ENCODE measurements at places on chromosomes 13 and 19. TPM values are rescaled to one million over a fixed set of nuclear protein-coding genes. Genes with fewer than 3 reads are reported as not detected.

DNA sequence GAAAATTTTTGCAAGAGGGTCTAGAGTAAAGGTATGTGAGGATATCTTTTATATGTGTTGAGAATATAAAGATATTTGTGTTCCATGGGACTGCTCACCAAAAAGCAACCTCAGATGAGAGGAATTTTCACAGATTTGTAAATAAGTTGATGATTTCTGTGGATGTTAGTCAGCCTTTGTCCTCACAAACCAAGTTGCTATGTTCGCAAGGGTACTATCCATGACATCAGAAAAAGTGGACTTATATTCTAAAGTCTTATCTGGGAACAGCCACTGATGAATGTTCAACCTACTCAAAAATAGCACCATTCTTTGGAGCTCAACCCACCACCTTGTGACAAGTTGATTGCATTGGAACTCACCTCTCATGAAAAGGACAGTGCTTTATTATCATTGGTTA is 138.6 kb downstream of the PCDH20 start:
- no peak for DNase-seq

- DNase-seq, result no peak
Measured at GRCh38 chr13:85995788-85996418, 196.7 kb upstream of the SLITRK6 start.

DNA sequence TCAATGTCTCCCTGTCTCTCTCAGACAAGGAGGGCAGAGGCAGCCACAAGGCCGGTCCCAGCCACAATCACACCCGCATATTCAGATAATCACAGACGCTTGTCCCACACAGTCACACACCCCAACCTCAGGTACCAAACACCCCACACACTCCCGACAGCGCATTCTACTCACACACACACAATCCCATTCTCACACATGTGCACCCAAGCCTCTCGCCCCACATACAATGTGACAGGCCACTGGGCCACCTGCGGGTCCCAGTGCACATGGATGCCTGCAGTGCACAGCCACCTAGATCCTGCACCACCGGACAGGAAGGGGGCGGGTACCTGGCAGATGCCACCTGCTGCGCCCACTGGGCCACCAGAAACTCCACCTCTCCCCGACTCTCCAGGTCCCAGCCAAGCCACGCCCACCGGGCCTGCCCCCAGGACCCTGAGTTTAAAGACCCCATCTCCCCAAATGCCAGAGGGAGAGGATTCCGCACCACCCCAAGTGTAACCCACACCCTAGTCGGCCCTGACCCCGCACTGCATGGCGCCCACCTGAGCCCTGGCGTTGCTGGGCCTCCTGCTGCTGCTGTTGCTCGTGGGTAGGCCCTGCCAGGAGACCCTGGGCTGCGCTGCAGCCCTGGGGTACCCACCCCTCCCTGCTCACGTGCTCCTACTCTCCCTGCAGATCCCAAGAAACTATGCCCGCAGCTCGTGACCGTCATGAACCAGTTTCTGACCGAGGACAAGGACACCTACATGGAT is 10.6 kb downstream of the SCGB2B2 start:
- no peak for DNase-seq

DNA sequence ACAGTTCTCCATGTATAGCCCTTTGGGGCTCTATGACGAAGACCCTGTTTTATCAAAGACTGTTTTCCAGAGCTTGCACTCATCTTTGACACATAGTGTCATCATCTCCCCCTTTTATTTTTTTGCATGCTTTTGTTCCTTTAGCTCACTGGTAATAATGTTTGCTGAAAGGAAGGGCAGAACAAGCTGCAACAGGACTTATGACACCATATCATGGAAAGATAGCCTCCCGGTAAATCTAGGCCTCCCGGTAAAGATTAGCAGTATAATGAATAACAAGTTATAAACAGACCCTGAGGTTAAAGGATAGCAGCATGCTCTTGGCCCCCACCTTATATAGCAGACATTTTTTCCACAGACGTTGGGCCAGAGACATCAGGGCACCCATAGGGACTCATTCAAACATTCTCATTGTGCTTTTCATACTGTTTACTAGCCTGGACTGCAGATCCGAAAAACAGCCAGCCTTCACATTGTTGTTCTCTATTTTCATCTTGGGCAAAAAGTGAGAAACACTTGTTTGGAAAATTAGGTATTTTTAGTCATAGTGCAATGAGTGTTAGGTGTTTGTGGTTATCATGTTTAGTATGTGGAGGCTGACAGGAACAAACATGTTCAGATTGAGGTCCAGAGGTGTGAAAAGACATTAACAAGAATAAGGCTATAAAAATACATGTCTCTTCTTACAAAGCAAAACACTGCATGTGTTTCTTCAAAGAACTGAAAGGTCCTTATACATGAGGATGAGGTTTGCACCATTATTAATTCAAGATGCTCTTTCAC is 136.9 kb upstream of the SPRY2 start:
- DNase-seq, result no peak

GRCh38 chr13:39499604-39500003 is 103.4 kb downstream of the LHFPL6 start:
- no peak for DNase-seq

DNA sequence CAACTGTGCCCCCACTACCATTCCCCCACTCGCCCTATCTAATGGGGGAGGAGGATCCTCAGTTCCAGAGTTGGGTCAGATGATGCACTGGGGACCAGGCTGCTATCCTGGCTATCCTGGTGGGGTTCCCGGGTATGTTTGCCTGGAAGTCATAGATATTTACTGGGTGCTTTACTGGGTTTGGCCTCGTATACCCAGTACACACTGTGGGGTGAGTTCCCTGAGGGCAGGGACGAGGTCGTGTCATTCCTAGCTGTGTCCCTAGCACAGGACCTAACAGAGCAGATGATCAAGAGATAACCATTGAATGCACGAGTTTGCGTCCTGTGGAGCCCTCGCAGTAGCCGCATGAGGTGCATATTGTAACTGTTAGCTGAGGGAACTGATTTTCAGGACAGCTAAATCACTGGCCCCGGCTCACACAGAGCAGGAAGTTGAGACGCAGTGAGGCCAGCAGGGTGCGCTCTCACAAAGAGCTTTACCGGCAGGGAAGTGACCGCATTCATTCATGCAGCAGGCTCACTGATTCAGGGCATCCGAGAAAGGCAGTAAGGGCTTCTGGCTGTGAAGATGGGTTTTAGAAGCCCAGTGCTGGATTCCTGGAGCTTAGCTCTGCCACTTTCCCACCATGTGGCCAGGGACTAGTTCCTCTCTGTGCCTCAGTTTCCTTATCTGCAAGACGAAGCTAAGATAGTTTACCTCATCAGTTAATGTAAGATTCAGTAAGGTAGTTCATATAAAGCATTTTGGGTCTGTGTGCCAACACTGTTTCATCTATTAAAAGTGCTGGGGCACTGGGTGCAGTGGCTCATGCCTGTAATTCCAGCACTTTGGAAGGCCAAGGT is 6.0 kb downstream of the RUVBL2 start:
- DNase-seq, result peak; percentile 66

DNA sequence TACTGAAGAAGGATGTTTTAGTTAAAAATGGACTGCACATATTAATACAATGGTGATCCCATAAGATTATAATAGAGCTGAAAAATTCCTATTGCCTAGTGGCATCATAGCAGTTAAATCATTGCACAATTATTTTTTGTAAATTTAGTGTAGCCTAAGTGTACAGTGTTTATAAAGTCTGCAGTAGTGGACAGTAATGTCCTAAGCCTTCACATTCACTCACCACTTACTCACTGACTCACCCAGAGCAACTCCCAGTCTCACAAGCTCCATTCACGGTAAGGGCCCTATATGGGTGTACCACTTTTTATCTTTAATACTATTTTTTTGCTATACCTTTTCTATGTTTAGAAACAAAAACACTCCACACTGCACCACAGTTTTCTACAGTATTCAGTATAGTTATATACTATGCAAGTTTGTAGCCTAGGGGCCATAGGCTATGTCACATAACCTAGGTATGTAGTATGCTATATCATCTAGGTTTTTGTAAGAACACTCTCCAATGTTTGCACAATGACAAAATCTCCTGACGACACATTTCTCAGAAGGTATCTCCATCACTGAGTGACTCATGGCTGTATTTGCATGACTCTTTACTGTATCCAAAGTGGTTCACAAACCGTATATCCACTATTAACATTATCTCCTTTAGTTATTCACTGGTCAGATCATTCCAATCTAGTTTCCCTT is 536.0 kb downstream of the KLF12 start:
- no peak for DNase-seq

DNA sequence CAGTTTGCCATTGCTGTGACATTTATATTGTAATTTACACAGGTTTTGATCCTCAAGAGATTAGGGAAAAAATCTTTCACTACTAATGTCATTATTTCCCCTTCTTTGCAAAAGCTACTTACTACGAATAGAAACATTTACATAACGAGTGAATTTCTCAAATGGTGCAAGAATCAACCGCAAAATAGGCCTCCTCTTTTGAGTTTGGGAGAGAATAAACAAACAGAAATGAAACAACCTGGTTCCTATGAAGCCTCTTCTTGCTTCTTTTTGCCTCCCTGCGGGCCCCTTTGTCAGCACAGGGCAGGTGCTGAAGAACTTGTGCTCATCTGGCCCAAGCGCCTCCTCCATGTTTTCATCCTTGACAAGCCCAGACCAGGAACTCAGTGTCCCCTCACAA is 10.1 kb upstream of the GJA3 start:
- DNase-seq, result no peak

- no peak for DNase-seq
Measured at GRCh38 chr19:49243726-49244125, 81.3 kb downstream of the SLC6A16 start.

DNA sequence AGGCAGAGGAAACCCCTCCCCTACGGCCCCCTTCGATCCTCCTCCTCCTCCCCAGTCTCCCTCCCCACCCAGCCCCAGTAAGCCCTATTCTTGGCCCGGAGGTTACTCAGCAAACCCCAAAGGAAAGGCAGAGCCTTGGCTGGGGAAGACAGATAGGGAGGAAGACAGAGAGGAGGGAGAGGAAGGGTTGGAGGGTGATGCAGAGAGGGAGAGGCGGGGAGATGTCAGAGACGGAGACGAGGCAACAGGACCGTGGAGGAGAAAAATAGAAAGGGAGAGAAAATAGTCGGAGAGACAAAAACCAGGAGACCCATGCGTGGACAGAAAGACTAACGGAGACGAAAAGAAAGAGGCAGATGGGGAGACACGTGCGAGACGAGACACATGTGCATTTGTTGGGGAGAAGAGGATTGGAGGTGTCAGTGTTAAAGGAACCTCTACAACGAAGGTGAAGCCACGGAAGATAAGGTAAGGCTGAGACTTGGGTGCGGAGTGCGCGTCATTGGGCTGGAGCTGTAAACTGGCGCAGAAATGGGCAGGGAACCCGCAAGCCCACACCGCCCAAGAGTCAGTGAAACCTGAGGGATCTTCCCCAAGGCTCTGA is 2.9 kb downstream of the TGFB1 start:
- DNase-seq, result no peak

DNA sequence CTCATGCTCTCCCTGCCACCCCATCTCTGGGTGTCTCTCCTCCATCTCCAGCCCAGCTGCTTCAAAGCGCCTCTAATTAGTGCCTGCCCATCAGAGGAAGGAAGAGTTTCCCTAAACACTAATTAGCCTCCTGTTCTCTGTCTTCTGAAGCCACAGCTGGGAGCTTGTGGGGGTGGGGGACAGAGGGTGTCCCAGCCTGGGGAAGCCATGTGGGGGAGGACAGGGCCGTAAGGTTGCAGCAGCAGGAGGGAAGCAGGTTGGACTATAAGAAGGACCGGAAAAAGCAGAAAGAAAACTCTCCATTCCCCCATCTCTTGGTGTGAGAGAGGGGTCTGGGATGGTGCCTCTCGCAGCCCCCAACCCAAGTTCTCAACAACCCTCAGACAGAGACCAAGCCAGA is 26.2 kb downstream of the SLC8A2 start:
- no peak for DNase-seq

DNA sequence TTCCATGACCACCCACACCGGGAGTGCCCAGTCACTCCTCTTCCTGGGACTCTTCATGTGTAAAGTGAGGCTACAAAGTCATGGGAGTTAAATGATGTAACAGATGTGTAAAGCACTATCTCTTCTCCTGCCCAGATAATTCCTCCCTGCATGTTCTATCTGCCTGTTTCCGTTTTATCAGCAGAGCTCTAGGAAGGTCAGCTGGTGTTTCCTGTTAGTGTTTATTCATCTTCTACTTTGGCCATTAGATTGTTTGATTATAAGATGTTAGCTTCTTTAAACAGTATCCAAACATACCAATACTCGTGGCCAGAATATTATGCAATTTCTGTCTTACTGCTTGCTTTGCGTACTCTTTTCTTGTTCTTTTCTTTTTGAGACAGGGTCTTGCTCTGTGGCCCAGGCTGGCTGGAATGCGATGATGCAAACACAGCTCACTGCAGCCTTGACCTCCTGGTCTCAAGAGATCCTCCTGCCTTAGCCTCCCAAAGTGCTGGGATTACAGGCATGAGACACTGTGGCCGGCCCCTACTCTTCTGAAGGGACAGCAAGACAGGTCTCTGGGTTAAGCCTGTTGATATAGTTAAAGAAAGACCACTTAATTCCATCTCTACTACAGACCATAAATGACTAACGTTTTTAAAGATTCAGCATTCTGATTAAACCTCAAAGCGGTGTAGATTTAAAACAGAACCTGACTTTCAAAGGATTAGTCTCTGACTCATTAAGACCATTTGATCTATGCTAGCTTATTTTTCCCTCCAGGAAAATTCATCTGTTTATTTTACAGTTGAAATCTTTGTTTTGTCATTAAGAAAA is 97.4 kb upstream of the AKAP11 start:
- no peak for DNase-seq

DNA sequence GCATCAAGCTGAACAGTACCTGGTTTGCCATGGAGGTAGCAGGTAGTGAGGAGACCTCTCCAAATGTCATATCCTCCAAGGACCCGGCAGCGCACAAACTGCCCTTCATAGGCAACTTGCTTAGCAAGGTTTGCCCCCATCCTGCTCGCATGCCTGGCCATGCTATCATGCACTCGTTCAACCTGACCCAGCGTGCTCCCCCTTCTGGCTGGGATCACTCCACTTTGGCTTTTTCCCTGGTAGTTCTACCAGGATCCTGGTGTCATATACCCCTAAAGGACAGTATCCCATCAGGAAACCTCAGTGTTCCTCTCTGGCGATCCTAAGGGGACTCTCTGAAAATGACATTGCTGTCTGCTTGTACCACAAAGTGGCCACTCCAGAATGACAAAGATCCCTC is 38.6 kb upstream of the ZNF30 start:
- no peak for DNase-seq

Gene TJP3
- 268 TPM for total RNA-seq

Gene ATP4A
- not detected for total RNA-seq

Gene NRTN
- 2.9 TPM for total RNA-seq

Gene ZGLP1
- 5.1 TPM for total RNA-seq

Gene KLK12
- total RNA-seq, result 1.4 TPM

Gene SYNGR4
- total RNA-seq, result not detected

Gene GET3
- total RNA-seq, result 77.2 TPM
